ENCODE measurements at places on chromosomes 3 and 15. TPM values are rescaled to one million over a fixed set of nuclear protein-coding genes. Genes with fewer than 3 reads are reported as not detected.

DNA sequence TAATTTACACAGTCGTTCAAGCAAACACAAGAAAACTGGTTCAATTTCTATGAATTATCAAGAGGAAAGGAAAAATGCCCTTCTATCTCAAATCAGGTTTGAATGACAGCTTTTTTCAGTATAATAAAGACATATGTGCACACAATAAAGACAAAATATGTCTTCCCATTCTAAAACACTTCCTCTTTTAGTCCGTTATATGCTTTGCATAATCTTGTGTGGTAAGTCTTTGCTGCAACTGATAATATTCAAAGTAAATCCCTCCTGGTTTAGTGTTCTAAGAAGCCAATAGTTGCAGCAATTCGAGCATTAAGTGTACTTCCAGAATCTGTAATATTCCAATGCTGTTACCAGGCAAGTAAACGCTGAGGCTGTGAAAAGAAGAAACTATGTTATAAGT, 43.7 kb upstream of the MAPKBP1 start:
- H3K27ac ChIP-seq: no peak overlapping the region
- H3K27me3 ChIP-seq: no peaks in the 10 kb centered on the region
- no peak overlapping the region for H3K4me3 ChIP-seq
- no peak for DNase-seq

Gene TGFBR2
- 53.8 TPM for total RNA-seq

GRCh38 chr15:59094077-59094476, 10.9 kb upstream of the CCNB2 start:
- H3K4me1 ChIP-seq: no peaks in the 10 kb centered on the region
- H3K27ac ChIP-seq: no peak overlapping the region
- DNase-seq: no peak
- no peaks in the 10 kb centered on the region for H3K27me3 ChIP-seq

DNA sequence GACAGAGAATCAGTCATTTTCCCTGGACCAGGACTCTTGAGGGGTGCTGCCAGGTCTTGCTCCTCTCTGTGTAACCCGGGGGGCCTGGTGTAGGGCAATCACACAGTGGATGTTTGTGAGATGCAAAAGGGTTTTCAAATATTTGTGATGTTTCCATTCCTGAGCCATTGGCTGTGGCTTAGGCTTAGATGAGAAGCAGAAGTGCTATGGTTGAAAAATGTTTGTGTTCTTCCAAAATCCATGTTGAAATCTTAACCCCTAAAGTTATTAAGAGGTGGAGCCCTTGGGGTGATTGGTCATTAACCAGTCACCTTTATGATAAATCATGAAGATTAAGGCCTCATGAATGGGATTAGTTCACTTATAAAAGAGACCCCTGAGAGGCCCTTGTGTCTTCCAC, 36.5 kb downstream of the CORO2B start:
- H3K27me3 ChIP-seq: no peaks in the 10 kb centered on the region
- H3K4me1 ChIP-seq: peaks cover 27% of the 10 kb centered on the region
- H3K27ac ChIP-seq: peak overlapping the region; percentile 67
- H3K4me3 ChIP-seq: no peak overlapping the region
- no peak for DNase-seq

DNA sequence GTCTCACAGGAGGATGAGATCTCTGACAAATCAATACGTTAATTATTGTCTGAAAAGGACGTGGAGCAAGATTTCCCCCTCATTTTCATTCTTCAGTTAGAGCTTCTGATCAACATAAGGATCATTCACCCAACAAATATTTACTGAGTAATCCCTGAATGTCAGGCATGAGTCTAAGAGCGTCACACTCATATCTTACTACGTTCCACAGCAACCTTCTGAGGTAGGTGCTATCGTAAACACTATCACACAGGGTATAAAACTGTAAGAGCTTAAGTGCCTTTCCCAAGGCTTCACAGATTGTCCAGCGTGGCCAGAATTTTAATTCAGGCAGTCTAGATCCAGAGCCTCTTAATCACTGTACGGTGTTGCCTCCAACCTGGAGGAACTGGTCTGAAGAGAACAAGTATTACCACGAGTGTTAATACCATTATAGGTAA, 10.6 kb upstream of the TM4SF1 start:
- H3K36me3 ChIP-seq: no peaks in the 10 kb centered on the region
- no peaks in the 10 kb centered on the region for H3K27me3 ChIP-seq
- H3K27ac ChIP-seq: no peak overlapping the region
- H3K4me3 ChIP-seq: no peak overlapping the region
- no peaks in the 10 kb centered on the region for H3K4me1 ChIP-seq

DNA sequence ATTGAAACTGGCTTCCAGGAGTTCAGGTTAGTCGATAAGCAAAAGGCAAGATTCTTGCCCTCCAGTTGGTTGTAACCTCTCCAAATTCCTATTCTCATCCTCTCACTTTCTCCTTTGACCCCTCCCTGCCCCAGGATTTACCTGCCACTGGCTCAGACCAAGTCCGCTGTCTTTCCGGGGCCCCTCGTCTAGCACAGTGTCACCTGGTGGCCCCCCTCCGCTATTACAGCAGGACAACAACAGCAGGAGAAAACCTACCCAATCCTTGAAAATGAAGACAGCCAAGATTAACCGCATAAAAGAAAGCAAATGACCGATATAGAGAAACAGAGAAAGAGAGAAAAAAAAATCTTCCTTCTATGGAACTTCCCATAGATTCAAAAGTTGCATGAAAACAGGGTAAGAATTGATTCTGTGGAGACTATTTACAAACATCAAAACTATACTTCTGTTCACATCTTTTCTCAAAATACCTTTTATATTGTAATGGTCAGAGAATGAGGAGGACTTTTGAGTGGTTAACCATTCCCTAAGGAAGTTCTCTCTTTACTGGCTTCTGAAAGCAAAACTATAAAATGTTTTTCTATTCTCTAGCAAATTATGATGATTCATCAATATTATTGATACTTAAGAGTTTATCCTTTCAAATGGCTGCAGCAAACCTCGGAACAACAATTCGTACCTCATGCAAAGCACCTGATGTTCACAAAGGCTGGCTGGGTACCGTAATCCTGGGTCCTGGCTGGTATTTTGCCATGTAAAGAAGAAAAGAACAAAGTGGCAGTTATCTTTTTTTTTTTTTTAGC, 10.0 kb upstream of the ST8SIA2 start:
- no peak for DNase-seq
- no peaks in the 10 kb centered on the region for H3K36me3 ChIP-seq
- H3K4me1 ChIP-seq: no peaks in the 10 kb centered on the region
- no peak overlapping the region for H3K27ac ChIP-seq

- H3K4me1 ChIP-seq: no peaks in the 10 kb centered on the region
- no peak for DNase-seq
- no peaks in the 10 kb centered on the region for H3K36me3 ChIP-seq
- no peak overlapping the region for H3K27ac ChIP-seq
Observed at GRCh38 chr3:196179380-196180308, 31.6 kb downstream of the ZDHHC19 start.

Gene GLDN
- 2.5 TPM for total RNA-seq

DNA sequence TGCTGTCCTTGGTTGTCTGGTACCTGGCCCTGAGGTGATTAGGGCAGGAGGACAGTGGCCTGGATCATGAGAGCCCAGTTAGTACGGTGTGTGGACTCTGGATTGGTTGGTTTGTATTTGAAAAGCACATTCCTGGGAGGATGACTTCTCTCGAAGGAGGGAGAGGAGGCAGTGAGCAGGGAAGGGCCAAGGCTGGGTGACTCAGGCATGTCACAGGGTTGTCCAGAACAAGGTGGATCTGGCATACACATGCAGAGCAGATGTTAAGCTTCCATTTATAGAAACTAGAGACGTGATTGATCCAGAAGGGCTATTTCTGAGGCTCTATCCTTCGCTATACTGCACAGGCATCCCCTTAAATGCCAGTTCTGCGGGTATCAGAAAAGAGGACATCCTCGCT, 34.4 kb downstream of the FAM240A start:
- no peak overlapping the region for H3K4me3 ChIP-seq
- no peaks in the 10 kb centered on the region for H3K27me3 ChIP-seq
- no peak for DNase-seq
- H3K4me1 ChIP-seq: no peaks in the 10 kb centered on the region
- H3K27ac ChIP-seq: no peak overlapping the region
- no peaks in the 10 kb centered on the region for H3K36me3 ChIP-seq

GRCh38 chr15:36885771-36886170, 214.6 kb downstream of the MEIS2 start:
- H3K4me3 ChIP-seq: no peak overlapping the region
- no peak overlapping the region for H3K27ac ChIP-seq
- no peaks in the 10 kb centered on the region for H3K36me3 ChIP-seq
- DNase-seq: no peak

Gene ATP13A5
- not detected for total RNA-seq

DNA sequence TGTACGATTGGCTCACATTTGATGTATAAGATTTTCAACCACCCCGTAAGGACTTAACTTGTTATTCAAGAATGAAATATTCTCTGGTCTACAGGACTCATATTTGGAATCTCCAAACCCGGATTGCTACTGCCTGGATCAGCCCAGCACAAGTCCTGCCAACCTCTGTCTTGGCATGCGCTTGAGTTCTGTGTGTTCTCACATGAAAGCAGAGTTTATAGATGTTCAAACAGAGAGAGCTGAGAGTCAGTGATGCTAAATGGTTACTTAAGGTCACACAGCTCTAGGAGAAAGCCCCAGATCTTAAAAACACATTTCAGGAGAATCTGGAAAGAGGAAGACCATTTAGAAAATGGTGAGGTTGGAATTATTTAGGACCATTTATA, 268.0 kb upstream of the TBL1XR1 start:
- H3K27ac ChIP-seq: no peak overlapping the region
- no peak for DNase-seq
- no peaks in the 10 kb centered on the region for H3K36me3 ChIP-seq

Measured in ovary (tissue), 10 donors.